ENCODE measurements at places on chromosomes 11 and 22.

DNA sequence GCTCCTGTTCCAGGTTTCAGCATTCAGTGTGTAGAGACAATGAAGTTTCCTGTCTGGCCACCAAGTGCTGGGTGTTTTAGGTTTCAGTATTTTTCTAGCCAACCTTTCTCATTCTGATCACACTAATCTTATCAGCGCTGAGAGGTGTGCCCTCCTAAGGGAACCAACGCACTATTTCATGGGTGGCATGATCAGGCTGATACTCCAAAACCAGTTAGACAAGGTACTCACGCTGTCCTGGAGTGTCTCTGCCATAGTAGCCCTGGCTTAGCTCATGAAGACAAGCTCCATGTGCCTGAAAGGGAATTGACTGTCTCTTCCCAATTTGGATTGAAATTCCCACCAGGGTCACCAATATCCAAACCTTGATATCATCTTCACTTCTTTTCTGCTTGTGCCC is 8.0 kb upstream of the RAB38 start:
- no peak for DNase-seq

GRCh38 chr22:42688241-42689211 is 32.1 kb downstream of the A4GALT start:
- DNase-seq, result no peak

- DNase-seq, result no peak
Measured at GRCh38 chr11:97544431-97544830, 1154.6 kb downstream of the JRKL start.

GRCh38 chr11:20351751-20352262 is 11.7 kb upstream of the HTATIP2 start:
- DNase-seq, result no peak

DNA sequence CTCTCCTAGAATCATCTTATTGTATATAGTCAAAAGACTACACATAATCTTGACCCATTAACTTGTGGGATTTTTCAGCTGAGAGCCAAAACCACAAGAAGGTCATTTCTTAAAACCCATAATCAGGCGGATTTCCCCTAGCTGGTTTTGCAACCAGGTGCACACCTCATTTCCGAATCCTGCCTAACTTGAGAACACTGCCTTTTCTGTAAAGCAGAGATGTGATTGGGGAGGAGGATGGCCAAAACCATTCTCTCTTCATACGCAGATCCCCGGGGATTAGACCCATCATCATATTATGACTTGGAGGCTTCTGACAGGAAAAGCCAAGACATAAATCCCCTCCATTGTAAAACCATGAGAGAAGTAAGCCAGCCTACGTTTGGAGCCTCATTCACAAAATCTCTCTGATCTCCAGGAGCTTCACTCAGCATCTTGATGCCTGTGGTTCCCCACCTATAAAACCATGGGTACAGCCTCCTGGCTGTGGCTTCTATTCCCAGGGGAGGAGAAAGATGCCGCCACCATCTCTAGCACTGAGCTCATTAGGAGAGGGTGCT is 191.3 kb downstream of the KIF18A start:
- DNase-seq, result no peak

DNA sequence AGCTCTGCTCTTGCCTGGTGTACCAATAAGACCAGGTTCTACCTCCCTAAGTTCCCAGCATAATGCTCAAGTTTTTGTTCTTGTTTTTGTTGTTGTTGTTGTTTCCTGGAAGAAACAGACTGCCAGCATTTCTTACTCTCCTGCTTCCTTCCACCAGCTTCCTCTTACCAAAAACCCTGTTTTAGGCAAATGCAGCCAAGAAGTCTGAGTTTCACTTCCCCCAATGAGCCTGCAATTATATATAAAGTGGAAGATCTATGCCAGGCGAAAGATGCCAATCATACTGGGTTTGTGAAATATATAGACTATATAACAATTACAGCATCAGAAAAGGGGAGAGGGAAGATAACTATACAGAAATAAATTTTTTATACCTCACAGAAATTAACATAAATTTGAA is 931.5 kb upstream of the FAT3 start:
- DNase-seq, result no peak

GRCh38 chr22:37060801-37061610 is 9.5 kb downstream of the KCTD17 start:
- no peak for DNase-seq

GRCh38 chr22:22728382-22728781 is 84.0 kb downstream of the GGTLC2 start:
- DNase-seq, result no peak

- DNase-seq, result no peak
Measured at GRCh38 chr11:64716473-64717267, 6.3 kb downstream of the NRXN2 start.

- DNase-seq, result no peak
Measured at GRCh38 chr11:102522312-102523188, 8.0 kb downstream of the MMP7 start.

GRCh38 chr22:48566741-48567140 is 1260.9 kb downstream of the BRD1 start:
- no peak for DNase-seq

DNA sequence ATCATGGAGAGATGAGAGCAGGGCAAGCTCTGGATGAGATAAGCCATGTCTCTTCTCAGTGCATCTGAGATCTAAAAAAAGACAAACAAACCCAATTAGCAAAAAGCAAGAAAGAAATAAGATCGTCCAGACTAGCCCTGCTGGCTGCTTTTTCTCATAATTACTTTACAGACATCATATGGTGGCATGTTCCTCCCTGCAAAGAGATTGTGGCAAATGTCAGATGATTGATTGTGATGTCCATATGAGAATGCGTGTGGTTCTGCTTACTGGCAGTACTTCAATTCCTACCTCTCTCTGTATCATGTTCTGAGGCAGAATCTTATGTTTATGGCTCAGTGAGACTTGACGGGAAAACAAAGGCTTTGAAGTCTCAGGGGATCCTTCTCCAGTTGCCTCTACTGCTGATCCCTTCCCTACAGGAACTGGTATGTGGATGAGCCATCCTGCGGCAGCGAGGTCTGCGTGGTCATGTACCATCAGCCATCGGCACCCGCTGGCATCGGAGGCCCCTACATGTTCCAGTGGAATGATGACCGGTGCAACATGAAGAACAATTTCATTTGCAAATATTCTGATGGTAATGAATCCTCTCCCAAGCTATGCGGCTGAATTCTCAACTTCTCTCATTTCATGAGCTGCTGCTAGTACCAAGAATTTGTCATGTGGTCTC is 8.8 kb downstream of the LAYN start:
- DNase-seq, result no peak

- DNase-seq, result no peak
Measured at GRCh38 chr22:30697975-30698374, 3.3 kb downstream of the OSBP2 start.

DNA sequence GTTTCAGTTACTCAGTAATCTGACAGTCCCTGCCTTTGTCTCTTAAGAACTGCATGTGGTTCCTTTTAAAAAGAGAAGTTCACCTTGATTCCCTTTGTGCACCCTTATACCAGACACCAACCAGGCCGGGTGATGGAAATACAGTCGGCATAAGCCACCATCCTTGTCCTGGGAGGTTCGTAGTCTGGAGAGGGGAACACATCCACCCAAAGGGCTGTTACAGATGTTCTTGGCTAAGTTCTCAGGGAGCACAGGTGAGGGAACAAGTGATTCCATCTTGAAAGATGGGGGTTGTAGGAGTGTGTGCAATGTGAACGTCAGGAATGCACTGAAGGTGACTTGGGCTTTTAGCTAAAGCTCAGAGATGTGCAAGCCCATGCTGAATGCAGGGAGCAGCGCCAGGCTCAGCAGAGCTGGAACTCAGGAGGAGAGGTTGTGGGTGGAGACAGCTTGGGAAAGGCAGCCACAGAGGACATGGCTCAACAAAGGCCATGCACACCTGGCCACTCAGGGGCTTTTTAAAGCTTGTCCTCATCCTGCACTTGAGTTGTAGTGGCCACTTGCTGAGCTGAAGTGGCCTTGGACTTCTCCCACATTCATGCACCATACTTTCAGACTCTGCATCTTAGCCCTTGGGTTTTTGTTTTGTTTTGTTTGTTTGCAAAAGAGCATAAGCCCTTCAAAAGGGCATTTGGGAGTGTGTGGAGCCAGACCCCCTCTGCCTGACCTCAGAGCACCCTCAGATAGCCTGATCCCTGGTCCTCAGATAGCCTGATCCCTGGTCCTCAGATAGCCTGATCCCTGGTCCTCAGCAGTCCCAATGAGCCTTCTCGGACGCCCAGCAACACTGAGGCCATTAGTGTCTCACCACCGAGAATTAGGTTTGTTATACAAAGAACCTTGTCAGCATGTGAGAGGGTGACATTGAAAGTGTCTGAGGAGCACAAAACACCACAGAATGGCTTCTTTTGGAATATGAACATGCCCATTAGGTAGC is 12.7 kb upstream of the TMA7B start:
- DNase-seq, result no peak

DNA sequence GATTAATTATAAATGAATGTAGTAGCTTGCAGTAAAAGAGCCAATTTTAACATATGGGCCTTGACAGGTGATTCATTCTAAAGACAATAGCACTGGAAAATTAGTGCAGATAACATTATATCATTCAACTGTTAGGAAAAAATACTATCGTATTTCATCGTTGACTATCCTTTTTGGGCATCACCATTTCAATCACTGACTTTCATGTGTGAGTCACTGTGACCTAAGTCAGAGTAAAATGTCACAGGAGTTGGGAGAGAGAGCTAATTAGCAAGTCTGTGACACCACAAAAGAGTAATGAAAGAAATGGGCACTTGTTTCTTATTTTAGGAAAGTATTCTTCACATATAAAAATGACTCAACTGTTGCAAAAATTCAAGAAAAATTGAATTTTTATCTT is 253.8 kb upstream of the CNTN5 start:
- DNase-seq, result no peak

- no peak for DNase-seq
Measured at GRCh38 chr11:16347928-16348685, 8.2 kb downstream of the SOX6 start.
